Hepatocyte (in vitro differentiated cells): ENCODE measurements at places on chromosomes 11 and 22. TPM values are rescaled to one million over a fixed set of nuclear protein-coding genes. Genes with fewer than 3 reads are reported as not detected.
A peak's percentile ranks its signal among the peaks of the same experiment; 100 is the strongest.

DNA sequence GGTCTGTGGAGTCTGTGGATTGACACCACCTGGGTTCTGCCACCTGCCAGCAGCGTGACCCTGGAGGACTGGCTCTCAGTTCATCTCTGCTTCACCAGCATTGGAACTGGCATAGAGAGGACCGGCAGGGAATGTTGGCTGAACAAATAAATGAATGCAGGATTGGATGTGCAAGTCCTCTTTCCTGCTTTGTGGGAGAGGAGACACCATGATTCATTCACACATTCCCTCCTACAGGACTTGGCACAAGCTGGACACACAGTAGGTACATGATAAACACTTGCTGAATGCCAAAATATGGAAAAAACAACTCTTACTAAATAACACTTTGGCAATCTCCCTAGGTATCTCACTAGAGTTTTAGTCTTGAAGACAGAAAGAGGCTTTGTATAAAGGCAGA is 116.6 kb upstream of the NARS2 start:
- DNase-seq = no peak

- peak; percentile 50 for DNase-seq
Observed at GRCh38 chr11:68946416-68947090, 34.2 kb downstream of the MRGPRD start.

GRCh38 chr22:22901578-22902218 is 14.1 kb downstream of the IGLL5 start:
- no peak for DNase-seq

DNA sequence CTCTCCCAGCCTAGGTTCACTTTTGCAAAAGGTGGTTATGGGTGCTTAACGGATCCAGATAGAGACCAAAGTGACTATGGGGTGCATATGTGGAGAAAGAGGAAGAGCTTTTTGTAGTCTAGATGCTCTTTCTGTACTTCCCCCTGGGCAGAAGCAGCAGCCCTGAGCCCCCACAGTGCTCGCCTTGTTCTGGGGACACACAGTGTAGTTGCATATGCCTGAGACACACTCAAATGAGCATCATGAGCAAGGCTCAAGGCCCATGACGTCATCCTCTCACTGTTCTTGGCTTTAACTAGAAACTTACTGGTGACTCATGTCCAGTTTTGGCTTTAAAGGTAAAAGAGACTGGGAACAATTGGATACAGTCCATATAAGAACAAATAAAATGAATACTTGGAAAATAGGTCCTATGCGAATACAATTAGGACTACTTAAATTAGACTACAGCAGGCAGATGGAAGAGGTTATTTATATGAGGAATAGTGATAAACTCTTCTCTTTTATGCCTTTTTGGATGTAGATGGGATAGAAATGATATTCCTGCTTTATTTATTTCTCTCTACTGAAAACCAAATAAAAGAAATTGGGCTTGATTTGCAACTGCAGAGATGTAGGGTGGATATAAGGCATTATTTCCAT is 20.1 kb upstream of the PEX26 start:
- peak; percentile 89 for DNase-seq

- peak; percentile 63 for DNase-seq
Observed at GRCh38 chr11:128582496-128583366, 4.6 kb downstream of the ETS1 start.

DNA sequence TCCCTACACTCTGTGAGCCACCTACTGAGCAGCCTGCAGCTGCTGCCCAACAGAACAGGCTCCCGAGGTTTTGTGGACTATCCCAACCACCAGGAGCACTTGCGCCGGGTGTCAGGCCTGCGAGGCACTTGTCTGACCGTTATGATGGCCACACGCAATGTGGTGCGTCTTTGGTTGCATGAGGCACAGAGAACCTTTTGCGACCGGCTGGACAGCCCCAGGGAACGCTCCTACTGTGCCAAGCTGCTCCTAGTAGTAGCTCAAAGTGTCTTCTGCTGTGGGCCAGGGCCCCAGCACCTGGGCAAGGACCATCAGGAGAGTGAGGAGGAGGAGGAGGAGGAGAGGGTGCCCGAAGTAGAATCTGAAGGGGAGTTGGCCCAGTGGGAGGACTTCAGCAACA is 46.4 kb downstream of the RRP8 start:
- no peak for DNase-seq

- DNase-seq = peak; percentile 93
Observed at GRCh38 chr11:66744485-66745355, 15.7 kb upstream of the SPTBN2 start.

DNA sequence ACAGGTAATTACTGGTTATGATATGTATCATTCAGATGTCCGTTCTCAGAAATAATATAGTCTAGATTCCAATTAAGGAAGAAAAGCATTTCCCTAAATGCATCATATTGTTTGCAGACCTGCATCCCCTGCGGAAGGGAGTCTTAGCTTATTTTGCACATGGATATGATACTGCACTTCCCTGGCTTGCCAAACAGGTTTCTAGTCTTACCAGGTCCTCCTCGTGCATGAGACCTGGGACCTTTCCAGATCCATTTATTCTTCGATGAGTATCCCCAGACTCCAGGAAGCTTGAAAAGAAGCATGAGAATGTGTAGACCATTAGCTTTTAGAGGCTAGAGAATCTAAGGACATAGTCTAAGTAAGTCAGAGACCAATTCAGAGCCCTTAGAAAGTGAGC is 30.6 kb downstream of the CYB5R2 start:
- DNase-seq = no peak

DNA sequence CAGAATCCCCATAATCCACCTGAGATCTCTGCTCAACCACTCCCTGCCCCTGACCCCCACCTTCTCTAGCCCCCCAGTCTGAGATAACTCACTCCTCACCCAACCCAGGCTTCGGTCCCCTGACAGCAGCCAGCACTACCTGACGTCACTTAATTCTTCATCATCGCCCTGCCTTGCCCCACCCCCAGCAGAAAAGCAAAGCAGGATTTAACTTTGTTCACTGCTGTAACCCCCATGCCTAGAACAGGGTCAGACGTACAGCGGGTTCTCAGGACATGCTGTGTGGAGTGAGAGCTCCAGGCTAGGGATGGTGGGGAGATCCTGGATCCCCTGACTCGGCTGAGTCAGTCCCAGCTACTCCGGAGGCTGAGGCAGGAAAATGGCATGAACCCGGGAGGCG is 45.8 kb downstream of the ELFN2 start:
- DNase-seq = no peak

GRCh38 chr11:117045956-117046355 is 52.3 kb downstream of the SIK3 start:
- DNase-seq = no peak

GRCh38 chr11:27459191-27459590 is 13.4 kb downstream of the LGR4 start:
- no peak for DNase-seq

DNA sequence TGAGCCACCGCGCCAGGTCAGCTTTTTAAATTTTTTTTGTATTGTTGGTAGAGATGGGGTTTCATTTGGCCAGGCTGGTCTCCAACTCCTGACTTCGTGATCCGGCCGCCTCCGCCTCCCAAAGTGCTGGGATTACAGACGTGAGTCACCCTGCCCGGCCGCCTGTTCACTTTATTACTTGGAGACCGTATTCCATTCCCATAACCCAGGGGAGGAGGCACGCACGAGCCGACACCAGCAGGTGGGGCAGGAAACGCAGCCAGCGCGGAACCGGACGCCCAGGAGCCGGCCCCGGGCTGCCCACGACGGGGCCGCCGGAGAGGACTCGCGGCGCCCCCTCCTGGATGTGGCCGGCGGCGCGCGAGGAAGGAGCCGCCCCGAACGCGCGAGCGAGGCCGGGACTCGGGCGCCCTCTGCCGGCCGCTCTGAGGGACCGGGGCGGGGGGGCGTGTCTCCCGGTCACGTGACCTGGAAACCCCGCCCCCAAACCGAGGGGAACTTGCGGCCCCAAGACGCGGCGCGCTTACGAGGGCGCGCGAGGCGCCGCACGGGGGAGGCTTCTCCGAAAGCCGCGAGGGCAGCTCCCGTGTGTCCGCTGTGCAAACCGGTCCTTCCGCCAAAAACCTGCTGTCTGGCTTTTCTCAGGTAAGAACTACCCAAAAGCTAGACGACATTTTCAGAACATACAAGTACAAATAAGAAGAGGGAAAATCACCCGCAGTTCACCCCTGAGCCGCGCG is 11.6 kb upstream of the RNH1 start:
- DNase-seq = peak; percentile 94

- peak; percentile 68 for DNase-seq
Observed at GRCh38 chr11:46382646-46383403, 1.4 kb downstream of the MDK start.

DNA sequence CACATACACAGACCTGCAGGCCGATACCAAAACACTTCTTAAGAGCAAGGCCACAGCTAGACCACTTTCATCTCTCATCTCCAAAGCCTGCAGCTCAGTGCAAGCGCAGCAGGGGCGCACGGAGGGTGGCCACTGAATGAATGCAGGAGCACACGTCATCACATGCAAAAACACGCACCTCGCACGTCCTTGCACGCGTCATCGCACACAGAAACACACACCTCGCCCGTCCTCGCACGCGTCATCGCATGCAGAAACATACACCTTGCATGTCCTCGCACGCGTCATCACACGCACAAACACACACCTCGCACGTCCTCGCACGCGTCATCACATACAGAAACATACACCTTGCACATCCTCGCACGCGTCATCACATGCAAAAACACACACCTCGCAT is 17.2 kb downstream of the IGSF9B start:
- no peak for DNase-seq

- DNase-seq = no peak
Observed at GRCh38 chr22:45698094-45698493, 26.5 kb downstream of the ATXN10 start.

GRCh38 chr11:57131080-57131790 is 50.5 kb upstream of the LRRC55 start:
- peak; percentile 62 for DNase-seq

DNA sequence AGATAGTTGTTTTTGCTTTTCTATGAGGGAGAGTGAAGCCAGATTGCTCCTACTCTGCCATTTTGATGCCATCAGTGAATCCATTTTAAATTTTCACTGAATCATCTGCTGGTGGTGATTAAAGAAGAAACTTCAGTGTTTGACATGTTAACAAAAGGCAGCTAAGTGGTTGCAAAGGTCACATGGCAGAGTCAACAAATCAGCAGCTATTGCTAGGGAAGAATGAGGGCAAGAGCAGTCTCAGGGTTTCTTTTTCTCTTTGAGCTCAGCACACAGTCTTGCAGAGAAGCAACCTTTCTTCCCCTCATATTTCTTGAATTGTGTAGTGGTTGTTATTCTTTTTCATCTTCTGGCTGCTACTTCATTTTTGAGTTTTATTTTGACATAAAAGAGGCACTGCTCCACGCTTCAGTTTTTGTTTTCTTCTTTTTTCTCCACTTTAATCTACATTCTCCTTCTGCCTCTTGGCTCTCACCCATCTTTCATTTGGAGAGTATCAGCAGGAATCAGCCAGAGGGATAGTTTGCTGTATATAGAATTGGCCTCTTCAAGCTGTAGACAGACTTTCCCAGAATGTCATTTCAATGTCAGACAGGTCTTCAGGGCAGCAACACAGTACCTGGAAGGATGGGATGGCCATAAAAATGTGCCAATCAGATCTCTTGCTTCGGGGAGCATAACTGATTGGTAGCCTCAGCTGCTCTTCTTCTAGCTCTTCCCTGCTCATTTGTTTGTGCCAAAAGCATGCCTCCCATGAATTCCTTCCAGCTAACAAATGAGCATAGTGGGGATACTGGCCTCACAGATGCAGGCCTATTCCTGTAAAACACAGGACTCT is 153.9 kb downstream of the TRPC6 start:
- DNase-seq = peak; percentile 21

GRCh38 chr22:19766511-19767426 is 6.2 kb downstream of the TBX1 start:
- DNase-seq = peak; percentile 47

- no peak for DNase-seq
Observed at GRCh38 chr22:20027966-20028854, 7.3 kb downstream of the TANGO2 start.

APOL3 gene
- total RNA-seq = 1.3 and 2.7 TPM in 2 replicates

MUC5B gene
- 0.07 and 0.08 TPM in 2 replicates for total RNA-seq

RASL10A gene
- total RNA-seq = 0.33 and 1.7 TPM in 2 replicates

OTOG gene
- 0.16 and 0.27 TPM in 2 replicates for total RNA-seq

LYVE1 gene
- total RNA-seq = 4.5 and 9.1 TPM in 2 replicates

AIFM3 gene
- total RNA-seq = 1.3 and 3.1 TPM in 2 replicates

TRAPPC4 gene
- total RNA-seq = 78.5 and 96.1 TPM in 2 replicates

RBMXL2 gene
- total RNA-seq = 0.30 TPM in 1 of 2 replicates, not detected in the other

ARHGAP20 gene
- total RNA-seq = 2.6 and 4.8 TPM in 2 replicates
